ENCODE measurements at places on chromosomes 7 and 10.

DNA sequence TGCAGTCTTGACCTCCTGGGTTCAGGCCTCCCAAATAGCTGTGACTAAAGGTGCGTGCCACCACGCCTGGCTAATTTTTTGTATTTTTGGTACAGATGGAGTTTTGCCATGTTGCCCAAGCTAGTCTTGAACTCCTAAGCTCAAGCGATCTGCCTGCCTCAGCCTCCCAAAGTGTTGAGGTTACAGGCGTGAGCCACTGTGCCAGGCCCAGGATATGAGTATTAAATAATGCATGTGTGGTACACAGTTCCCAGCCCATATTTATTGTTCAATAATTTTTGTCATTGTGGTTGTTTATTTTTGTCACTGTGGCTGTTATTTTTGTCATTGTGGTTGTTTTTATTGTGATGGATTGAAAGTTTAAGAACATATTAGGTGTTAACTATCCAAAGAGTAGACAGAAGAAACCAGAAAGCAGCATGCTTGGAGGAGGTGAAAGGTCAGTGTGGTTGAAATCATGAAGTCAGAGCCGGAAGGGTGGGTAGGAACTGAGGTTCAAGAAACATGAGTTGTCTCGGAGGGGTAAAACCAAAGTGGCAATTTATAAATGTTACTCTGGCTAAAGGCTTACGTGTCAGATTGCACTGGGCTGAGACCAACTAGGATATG, 45.0 kb downstream of the MRC1 start:
- DNase-seq, result no peak

- no peak for DNase-seq
Measured at GRCh38 chr7:84722086-84722485, 464.8 kb downstream of the SEMA3D start.

DNA sequence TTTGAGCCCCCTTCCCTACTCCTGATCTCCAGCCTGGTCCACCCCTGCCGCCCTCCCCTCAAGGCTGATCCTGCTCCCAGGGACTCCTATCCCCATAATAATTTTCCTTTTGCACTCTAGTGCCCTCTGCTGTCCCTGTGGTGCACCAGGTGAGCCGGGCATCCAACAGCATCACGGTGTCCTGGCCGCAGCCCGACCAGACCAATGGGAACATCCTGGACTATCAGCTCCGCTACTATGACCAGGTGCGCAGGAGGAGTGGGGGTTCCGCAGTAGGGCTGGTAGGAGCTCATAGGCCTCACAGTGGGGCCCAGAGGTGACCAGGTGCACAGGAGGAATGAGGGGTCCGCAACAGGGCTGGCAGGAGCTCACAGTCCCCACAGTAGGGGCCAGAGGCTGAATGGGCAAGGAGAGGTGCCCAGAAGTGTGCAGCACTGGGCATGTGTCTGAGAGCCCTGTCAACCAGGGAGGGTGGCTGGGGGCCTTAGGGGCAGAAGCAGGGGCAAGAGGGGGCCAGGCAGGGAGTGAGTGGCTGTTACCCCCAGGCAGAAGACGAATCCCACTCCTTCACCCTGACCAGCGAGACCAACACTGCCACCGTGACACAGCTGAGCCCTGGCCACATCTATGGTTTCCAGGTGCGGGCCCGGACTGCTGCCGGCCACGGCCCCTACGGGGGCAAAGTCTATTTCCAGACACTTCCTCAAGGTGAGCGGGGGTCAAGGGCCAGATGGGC, 11.7 kb downstream of the EPHB6 start:
- DNase-seq, result no peak

GRCh38 chr10:121330563-121330962, 267.7 kb downstream of the FGFR2 start:
- DNase-seq, result no peak

DNA sequence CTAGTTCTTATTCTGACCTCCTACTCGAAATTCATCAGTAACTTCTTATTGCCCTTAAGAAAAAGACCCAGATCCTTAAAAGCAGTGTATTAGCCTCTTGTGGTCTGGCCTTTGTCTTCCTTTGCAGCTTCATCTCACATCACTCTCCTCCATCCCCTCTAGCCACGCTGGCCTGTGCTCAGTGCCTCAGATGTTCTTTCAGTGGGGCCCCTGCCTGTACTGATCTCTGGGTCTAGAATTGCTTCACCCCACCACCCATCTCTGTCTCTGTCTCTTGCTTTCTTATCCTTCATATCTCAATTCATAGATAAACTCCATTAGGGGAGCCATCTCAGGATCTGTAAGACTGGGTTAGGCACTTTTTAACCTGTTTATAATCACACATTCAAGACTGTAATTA, 1178.5 kb upstream of the C7orf33 start:
- DNase-seq, result no peak

DNA sequence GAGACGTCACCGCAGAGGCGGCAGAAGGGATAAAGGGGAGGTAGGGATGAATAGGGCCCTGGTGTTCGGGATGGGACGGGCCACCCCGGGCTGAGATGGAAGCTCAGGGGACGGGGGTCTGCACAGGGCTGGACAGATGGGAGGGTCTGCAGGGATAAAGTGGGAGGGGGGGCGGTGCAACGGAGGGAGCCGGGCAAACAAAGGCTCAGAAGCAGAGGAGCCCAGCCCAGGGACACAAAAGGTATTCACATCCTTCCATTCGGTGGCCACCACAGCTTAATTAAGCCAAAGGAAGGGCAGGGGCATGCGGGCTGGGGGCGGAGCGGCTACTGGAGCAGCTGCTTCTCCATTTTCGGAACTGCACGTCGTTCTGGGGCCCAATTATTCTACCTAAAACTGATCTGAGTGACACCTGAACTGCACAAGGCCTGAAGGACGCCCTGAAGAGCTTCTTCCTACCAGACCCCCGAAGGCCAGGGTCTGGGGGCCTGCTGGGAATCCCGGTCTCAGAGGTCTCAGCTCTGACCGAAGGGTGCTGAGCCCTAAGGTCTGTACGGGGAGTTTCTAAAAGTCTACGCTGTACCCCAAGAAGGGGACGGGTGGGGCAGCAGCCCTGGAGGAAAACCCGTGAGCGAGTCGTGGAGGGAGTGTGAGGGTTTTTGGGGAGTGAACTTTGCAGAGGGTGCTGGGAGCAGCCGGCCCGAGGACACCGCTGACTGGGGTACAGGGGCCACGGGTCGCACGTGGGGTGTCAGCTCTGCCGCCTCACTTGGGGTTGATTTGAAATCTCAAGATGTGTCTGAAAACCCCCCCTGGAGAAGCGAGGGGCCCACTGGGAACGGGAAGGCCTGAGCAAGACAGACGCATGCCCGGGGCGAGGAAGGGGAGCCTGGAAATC, 334.8 kb downstream of the DNAJB6 start:
- DNase-seq, result no peak

- no peak for DNase-seq
Measured at GRCh38 chr7:121755818-121756552, 117.0 kb upstream of the PTPRZ1 start.

DNA sequence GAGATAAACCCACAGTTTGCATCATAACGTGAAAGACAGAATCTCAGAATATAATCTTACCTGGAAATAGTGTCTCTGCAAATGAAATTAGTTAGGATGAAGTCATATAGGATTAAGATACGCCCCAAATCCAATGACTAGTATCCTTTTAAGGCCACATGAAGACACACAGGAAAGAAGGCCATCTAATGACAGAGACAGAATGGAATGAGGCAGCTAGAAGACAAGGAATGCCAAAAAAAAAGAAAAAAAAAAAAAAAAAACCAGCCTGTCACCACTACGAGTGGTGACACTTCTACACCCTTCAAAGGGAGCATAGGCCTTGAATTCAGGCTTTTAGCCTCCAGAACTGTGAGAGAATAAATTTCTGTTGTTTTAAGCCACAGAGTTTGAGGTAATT, 82.9 kb downstream of the HYCC1 start:
- no peak for DNase-seq

GRCh38 chr10:24617771-24618396, 105.8 kb downstream of the ARHGAP21 start:
- no peak for DNase-seq

DNA sequence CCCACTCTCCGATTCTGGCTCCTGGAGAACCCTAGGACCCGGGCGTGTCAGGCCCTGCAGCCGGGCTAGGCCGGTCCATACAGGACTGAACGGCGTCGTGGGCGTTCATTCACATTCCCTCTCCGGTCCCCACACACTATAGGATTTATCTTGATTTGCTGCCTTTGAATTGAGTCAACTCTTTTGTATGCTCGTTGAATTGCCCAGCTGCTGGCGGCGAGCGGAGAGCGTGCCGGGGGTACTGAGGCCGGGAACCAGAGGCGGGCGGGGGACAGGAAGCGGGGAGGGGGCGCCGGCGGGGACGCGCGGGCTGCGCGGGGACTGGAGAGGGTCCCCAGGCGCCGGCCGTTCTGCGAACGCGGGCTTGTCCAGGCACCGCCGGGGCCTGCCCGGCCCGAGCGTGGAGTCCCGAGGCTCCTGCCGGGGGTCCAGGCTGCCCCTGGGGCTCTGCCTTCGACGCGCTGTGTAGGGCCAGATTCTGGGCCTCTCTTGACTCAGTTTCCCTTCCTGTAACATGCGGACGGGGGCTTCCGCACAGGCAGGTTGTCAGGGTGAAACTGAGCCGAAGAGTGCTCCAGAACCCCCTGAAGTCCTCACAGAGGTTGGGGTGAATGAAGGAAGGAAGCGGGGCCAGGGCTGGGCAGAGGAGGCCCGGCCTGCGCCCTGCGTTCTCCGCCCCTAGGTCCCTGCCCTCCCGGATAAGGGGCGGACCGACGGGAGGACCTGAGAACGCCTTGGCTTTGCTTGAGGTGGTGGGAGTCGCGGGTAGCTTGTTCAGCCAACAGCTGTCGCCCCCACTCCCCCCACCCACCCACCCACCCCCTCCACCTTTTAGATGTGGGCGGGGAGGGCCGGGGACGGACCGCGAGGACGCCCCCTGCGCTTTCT, 769 bp upstream of the ELFN1 start:
- no peak for DNase-seq

- DNase-seq, result no peak
Measured at GRCh38 chr10:103812004-103812403, 43.4 kb downstream of the SH3PXD2A start.

All from NCI-H2081 treated with DMSO at 0.1 percent for 48 hours (cell line).